Prostate gland (tissue), 2 donors: ENCODE measurements at places on chromosomes 2 and 18.

DNA sequence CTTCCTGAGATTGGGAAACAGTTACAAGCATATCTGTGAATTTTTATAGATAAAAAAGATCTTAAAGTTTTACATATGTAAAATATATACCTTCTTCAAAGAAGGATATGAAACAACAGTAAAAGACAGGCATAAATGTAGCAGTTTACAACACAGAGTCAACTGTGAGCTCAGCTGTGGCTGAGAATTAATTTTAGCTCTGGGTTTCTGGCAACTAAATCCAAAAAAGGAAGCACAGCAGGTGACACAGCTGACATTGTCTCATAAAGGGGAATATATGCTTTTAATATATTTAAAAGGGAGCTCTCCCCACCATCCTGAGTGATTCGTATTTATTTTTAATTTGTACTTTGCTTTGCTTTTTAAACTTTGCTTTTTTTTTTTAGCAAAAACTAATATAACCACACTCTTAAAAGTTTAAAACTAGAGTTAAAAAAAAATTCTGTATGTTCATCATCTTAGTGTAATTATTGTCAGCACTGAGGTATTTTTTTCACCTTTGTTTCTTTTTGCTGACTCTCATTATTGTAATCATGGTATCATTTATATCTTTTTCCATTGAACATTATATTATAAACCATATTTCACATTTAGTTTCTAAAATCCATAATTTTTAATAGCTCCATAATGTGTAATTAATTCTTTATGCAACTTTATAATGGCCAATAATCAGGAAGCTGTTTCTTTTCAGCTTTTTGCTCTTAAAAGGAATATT, 6.7 kb downstream of the TUBB6 start:
- DNase-seq = no peak

- DNase-seq = no peak
Observed at GRCh38 chr18:40863801-40864200, 1091.2 kb upstream of the PIK3C3 start.

DNA sequence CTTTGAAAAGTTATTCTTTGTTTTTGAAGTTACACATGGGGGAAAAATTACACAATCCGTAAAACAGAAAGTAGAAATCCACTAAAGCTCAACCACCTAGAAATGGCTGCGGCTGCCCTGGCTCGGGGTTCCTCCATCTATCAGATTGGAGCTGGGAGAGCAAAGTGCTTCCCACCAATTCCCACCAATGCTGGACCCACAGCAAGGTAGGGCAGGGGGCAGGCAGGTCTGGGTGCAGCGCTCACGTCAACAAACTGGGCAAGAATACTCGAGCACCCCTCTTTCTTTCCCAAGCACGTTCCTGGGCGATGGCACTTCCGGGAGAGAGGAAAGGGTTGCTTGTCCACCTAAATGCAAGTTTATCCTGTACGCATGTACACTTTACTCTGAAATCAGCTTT, 217.6 kb downstream of the NDUFA10 start:
- no peak for DNase-seq

DNA sequence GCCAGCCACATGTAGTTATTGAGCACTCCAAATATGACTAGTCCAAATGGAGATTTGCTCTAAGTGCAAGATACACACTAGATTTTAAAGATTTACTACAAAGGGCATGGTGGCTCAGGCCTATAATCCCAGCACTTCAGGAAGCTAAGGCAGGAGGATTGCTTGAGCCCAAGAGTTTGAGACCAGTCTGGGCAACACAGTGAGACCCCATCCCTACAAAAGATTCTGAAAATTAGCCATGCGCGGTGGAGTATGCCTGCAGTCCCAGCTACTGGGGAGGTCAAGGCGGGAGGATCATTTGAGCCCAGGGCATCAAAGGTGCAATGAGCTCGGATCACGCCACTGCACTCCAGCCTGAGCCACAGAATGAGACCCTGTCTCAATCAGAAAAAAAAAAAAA, 93.5 kb upstream of the HNRNPA3 start:
- no peak for DNase-seq

DNA sequence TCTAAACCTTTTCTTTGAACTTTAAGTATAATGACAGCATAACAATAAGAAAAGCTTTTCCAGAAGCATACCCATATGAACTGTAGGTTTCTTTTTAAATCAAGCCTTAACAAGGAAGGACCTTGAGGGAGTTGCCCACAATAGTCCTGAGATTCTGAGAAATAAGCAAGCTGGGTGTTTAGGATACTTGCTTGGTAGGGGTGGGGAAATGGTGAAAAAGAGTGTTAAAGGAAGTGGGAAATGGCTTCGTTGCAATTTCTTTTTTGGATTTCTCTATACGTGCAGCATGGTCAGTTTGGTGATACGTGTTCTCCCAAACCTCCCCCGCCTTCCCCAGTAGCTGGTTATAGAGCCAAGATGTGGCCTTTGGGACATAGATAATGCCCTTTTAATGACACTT, 17.2 kb downstream of the INSIG2 start:
- no peak for DNase-seq

GRCh38 chr2:290090-290722, 2.3 kb upstream of the ALKAL2 start:
- peak; percentile 69 for DNase-seq

DNA sequence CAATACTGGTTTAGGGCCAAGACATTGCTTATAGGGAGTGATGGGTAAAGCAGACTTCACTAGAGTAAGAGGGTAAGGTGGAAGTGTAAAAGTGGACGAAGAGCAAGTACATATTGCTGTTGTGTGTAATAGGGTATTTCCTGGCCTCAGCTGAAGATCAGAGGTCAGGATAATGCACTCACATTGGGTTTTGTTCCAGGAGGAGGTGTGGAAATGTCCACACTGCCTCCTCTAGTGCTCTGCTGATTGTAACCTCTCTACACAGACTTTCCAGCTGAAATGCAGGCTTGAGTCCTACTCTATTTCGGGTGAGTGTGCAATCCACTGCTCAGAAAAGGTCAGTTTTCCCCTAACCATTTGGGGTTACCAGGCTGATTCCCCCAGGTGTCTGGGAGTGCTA, 41.7 kb upstream of the PLA2R1 start:
- no peak for DNase-seq

DNA sequence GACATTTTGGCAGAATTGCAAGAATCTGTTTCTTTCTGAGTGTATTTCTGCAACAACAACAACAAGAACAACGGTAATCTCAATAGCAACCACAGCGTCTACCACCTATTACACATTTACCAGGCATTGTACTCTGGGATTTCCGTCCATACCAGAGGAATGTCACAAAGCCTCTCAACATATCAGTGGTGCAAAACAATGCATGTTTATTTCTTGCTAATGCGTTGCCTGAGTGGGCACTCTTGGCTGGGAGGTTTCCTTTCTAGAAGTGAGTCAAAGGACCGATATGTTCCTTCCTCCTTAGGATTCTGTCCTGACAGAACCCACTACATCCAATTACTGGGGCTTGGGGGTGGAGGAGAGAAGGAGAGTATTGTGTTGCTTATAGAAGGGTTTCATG, 585.6 kb downstream of the TSN start:
- no peak for DNase-seq

- DNase-seq = no peak
Observed at GRCh38 chr18:59787998-59788790, 91.0 kb upstream of the CCBE1 start.

- no peak for DNase-seq
Observed at GRCh38 chr2:172596776-172597175, 40.9 kb downstream of the PDK1 start.

- no peak for DNase-seq
Observed at GRCh38 chr2:26058390-26058789, 24.5 kb downstream of the RAB10 start.

- no peak for DNase-seq
Observed at GRCh38 chr2:152497481-152498052, 162.6 kb downstream of the FMNL2 start.

GRCh38 chr2:43400508-43400907, 174.1 kb upstream of the ZFP36L2 start:
- DNase-seq = no peak

- DNase-seq = no peak
Observed at GRCh38 chr2:163834221-163834620, 98.4 kb upstream of the FIGN start.

DNA sequence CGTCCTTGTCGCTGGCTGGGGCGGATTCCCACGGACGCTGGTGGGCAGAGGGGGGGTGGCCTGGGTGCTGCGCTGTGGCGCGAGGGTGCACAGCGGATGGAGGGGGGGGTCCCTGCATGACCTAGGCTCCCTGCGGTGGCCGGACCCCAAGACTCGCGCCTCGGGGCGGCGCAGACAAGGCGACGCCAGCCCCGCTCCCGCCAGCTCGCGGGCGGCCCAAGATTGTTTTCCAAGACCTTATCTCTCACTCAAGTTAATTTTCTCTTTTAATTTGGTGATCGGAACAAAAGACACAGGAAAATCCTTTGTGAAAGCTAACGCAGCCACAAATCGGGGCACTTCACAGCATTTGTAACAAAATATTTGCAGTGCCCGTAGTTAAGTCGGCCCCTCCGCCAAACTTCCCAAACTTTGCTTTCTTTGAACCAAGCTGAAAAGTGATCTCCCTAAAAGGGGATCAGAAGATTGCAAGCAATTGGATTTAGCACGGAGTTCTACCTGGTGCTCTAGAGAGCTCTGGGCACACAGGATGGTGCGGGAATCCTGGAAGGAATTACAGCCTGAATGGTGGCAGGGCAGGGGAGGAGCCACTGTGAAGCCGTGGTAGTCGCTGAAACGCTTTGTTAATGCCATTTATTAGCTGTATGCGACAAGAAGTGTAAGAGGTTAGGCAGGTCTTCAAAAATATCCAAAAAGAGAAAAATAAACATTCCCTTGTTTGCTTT, 4.8 kb upstream of the ID2 start:
- peak; percentile 26 for DNase-seq

- no peak for DNase-seq
Observed at GRCh38 chr2:22826703-22827102, 558.3 kb upstream of the KLHL29 start.

DNA sequence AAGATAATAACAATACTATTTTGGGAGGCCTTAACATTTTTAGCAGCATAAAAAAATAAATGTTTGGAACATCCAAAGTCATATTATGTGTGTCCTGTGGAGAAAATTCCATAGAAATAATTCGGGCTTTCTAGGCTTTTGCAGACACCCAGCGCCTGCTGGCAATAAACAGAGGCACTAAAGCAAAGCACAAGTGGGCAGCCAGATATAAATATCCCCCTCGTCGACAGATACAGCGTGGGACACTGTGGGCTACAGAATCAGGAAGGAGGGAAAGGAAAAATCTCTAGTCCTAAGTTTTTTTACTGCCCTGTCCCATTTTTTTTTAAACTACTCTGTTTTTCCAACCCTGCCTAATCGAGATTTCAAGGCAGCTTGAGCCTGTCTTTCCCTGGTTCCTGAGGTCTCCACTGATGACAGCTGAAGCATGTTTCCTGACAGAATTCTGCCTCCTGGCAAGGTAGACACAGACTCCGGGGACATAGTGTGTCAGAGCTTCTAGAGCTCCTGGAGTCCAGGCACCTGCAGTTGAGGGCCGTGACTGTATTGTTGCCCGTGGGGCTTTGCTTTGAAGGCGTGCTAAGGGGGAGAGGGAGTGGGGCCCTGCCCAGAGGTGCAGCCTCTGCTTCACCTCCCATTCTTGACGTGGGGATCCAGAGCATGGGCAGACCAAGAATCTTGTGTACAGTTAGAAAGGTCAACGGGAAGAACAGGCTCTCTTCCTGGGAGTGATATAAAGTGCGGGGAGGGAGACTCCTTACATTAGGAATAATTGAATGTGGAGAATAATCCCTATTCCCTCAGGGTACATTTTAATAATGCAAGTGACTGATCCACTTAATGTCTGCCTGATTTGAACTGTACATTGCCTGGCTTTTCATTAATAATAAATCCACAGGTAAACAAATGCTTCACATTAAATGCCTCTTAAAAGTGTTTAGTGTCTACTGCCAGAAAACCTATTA, 232.3 kb downstream of the DCC start:
- no peak for DNase-seq

- DNase-seq = no peak
Observed at GRCh38 chr2:147530033-147530432, 314.8 kb upstream of the ACVR2A start.
